ENCODE measurements at places on chromosomes 11 and 22.

- peak; percentile 99 for ATAC-seq
Measured at GRCh38 chr11:36149538-36150242, 139.5 kb downstream of the COMMD9 start.

- peak; percentile 69 for ATAC-seq
Measured at GRCh38 chr11:16986434-16987204, 27.6 kb downstream of the PLEKHA7 start.

- no peak for ATAC-seq
Measured at GRCh38 chr11:1703146-1703545, 6.2 kb downstream of the KRTAP5-6 start.

DNA sequence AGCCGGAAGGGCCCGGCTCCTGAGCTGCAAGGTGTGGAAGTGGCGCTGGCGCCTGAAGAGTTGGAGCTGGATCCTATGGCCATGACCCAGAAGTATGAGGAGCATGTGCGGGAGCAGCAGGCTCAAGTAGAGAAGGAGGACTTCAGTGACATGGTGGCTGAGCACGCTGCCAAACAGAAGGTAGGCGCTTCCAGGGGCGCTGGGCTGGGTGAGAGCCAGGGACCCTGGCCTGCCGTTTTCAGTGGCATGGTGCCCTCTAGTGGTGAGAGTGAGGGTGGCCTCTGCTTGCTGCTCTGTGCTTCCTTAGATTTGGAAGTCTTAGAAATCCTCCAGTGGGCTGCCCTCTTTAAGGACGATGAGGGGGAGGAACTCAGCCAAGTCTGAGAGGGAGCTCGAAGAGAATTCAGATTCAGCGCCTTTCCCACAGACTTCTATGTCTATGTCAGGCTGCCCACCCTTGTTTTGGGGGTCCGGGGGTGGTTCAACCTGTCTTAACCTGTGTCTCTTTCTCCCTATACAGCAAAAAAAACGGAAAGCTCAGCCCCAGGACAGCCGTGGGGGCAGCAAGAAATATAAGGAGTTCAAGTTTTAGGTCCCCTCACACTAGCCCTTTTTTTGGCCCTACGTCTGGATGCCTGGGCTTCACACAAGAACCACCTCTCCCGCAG lies 1.8 kb upstream of the PACS1 start:
- ATAC-seq: peak; percentile 27

DNA sequence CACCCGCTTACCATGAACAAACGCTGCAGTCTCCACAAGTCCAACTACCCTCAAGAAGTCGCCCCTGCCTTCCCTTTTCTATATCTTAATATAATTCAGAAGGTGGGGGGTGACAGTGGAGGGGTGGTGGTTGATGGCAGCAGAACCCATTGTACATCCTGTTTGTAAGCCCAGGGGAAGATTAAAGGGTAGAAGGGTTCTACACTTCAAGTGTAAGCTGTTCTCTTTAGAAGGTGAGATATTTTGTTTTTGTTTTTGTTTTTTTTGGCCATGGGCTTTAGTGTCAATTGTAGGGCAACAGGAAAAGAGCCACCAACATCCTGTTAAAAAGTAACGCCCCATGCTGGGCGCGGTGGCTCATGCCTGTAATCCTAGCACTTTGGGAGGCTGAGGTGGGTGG lies 34.9 kb upstream of the RRAS2 start:
- no peak for ATAC-seq

Measured in esophagus mucosa (tissue), 1 donor.